ENCODE measurements at places on chromosomes 4 and X.

DNA sequence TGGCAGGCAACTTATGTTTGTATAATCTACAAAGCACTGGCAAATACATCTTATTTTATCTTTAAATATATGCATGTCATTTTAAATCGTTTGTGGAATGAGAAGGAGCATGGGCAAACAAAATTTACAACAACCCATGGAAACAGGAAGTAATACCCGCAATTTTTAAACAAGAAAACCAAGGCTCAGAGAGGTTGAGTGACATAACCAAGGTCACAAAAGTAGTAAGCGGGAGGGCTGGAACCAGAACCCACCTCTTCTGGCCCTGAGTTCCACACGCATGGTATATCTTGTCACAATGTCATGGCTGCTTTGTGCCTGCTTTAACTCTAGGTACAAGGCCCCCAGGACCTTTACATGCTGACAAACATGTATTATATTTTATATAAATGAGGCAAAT lies 52.9 kb downstream of the SLC7A11 start:
- no peak for DNase-seq

DNA sequence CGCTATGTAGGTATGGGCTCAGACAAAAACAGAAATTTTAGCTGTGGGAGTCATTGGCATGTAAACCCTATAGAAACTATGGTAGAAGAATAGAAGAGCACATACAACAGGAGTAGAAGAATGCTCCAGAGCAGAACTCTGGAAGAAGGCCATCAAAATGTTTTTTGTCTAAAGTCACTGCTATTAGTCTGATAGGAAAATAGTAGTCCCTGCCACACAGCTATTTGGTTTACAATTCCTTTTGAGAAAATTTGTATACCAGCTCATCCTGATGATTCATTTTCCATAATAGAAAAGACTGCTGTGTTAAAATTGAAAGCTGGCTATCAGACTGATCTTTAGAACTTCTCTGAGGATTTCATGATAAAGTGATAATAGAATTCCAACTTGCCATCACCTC lies 32.8 kb upstream of the ADAD1 start:
- no peak for DNase-seq

GRCh38 chr4:42906891-42907759 lies 14.6 kb downstream of the GRXCR1 start:
- DNase-seq: no peak

DNA sequence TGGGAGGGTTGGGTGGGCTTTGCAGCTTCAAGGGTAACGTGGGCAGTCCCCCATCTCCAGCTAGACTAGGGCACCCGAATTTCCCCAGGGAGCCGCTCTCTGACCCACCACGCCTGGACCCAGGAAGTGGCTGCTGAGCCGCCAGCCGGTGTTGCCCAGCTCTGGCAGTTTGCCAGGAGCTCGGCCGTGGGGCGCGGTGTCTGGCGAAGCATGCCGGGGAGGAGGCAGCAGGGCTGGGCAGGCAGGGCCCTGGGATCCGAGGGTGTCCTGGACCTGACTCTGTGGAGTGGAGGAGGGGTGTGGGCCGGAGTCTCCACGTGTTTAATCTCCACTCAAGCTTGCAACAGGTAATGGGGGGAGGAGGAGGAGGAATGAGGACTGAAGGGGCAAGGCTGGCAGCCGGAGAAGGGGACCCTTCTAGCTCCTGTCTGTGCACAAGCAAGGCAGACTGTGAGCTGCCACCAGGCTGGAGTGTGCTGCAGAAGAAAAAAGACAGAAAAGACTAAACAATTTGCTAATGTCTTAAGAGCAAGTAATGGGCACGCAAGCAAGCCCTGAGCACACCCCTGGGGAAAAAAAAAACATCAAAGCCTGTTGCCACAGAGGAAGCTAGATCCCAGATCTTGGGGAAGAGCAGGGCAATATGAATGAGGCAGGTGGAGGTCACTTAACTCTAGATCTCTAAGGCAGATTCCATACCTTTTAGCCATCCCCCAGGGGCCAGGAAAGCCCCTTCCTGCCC lies 2.4 kb downstream of the LONRF3 start:
- DNase-seq: peak; percentile 22

GRCh38 chr4:124783847-124784246 lies 71.3 kb upstream of the ANKRD50 start:
- no peak for DNase-seq

DNA sequence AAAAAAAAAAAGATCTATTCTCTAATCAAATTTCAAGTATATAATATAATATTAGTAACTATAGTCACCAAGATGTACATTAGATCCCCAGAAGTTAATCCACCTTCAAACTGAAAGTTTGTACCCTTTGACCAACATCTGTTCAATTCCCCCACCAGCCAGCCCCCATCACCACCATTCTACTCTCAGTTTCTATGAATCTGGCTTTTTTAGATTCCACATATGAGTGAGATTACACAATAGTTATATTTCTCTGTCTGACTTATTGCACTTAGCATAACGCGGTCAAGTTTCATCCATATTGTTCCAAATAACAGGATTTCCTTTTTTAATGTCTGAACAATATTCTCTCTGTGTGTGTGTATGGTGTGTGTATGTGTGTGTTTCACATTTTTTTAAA lies 33.7 kb upstream of the VMA21 start:
- no peak for DNase-seq

GRCh38 chrX:2608638-2609430 lies 82.3 kb upstream of the CD99 start:
- DNase-seq: no peak

GRCh38 chrX:110758781-110759422 lies 36.7 kb downstream of the CHRDL1 start:
- no peak for DNase-seq

DNA sequence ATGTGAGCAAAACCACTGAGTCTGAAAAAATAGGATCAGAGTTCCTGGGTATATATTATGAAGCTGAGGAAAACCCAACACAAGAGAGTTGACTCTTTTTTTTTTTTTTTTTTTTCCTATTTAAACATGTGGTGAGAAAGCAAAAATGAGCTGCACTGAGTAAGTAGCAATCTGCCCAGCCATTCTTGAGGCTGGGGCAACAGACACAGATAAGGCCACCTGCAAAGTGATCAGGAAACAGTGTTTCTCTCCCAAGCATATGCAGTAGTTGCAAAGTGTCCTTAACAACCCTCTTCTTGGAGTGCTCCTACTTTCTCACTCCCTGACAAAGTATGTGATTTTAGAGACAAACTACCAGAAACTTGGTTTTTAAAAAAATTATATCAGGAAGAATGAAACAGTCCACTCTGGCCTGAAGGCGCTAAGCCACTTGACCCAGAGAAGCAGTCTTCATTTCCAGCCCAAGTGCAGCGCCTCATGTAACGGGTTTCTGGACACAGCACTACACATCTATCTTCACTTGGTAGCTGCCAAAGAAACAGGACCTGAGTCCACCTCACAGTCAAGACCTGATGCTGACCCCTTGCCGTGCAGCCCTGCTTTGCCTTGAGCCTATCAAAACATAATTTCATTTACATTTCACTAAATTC lies 124.6 kb upstream of the MAP3K15 start:
- DNase-seq: no peak

DNA sequence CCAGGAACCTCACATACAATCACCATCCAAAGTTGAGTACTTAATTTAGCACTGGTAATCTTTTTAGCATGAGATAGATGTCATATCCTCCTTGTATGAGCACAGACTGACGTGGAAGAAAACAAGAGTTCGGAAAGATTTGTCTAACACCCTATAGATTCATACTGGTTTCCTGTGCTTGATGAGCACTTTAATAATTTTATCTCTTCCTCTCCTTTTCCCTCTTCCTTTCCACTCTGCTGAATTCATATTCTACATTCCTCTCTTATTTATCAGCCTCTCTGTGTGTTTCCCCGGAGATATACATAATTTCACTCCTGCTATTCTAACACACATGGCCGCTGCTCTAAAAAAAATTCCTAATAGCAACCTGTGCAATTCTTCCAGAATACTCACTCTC lies 273.9 kb downstream of the AFF2 start:
- DNase-seq: no peak

- DNase-seq: no peak
These were observed 39.4 kb upstream of the NDP start for GRCh38 chrX:44012484-44013096.

DNA sequence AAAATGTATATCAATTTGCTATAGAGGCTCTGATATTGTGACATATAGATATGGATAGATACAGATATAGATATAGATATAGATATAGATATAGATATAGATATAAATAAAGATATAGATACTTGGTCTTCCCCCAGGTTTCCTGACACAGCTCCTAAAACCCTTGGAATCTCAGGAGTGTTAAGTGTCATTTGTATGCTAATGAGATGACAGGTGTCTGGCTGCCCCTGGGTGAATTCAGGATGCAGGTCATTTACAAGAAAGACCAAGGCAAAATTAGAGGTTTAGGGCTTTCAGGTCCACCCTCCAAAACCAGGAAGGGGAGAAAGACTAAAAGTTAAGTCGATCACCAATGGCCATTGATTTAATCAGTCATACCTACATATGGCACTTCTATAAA lies 1034.8 kb downstream of the PDHA2 start:
- DNase-seq: no peak

DNA sequence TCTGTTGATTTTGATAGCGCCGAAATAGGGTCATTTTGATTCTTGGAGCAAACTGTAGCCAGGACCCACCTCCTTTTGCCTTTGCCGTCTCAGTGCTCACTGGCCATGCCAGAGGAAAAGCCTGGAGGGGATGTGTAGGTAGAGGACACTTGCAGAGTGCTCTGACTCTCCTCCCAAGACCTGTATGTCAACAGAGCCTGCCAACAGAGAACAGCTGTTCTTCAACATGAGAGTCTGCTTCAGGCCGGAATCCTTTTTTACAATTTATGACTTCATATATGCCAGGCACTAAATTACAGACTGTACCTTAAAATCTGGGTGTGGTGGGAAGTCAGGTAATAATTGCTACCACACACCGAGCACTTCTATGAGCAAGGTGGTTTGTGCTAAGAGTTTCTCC lies 94.2 kb downstream of the KDR start:
- no peak for DNase-seq

GRCh38 chr4:119506806-119507205 lies 121.8 kb downstream of the PDE5A start:
- no peak for DNase-seq

GRCh38 chrX:124208660-124209059 lies 123.8 kb upstream of the TEX13D start:
- no peak for DNase-seq

DNA sequence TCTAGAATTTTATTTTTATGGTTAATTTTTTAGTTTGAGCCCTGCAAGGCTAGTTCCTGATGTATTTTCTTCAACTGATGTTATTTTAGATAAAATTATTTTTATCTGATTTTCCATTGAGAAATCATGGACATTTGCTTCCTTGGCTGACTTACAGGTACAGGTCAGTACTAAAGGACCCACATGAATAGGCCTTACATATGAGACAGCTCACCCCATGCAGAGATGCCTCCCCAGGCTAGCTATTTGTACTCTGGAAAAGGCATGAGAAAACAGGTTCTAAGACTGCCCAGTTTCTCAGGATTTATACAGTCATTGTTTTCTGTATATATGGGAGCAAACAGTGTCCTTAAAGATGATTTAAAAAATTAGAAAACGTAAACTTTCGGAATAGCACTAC lies 255.5 kb downstream of the BMPR1B start:
- no peak for DNase-seq

- no peak for DNase-seq
These were observed 102.5 kb downstream of the PTTG2 start for GRCh38 chr4:38062776-38063097.

GRCh38 chrX:18173494-18174180 lies 47.0 kb downstream of the BEND2 start:
- no peak for DNase-seq

DNA sequence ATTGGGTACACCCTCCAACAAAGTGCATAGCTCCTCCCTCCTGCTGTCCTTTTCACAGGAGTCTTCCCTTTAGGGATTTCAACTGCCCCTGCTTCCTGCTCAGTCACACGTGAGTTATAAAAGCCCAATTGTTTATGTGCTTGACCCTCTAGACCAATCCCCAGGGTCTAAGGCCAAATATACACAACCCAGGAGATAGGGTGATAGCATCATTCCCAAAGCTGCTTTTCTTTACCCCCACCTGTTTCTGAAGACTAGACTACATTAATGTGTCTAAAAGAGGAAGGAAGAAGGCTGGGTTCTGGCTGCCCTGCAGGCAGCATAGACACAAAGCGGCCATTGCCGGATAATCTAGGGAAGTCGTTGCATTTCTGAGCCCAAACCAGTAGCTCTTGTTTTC lies 526.7 kb upstream of the FRG1 start:
- DNase-seq: no peak

DNA sequence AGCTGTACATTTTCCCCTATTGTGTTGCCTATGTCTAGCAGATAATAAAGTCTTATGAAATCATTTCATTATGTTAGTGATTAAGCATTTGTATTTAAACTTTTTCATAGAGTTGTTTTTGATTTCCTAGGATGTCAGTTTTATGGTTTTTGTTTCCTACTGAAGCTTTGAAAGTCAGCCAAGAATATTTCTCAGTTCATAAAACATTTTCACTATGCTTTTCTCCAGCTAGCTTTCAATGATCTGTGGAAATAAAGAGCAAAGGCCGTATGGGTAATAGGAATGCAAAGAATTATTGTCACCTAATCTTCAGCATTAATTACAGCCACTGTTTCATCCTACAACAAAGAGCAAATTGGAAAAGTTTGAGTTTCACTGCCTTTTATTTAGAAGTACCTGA lies 145.7 kb upstream of the NUDT6 start:
- no peak for DNase-seq

- DNase-seq: no peak
These were observed 715.8 kb downstream of the CCSER1 start for GRCh38 chr4:90842960-90843359.

DNA sequence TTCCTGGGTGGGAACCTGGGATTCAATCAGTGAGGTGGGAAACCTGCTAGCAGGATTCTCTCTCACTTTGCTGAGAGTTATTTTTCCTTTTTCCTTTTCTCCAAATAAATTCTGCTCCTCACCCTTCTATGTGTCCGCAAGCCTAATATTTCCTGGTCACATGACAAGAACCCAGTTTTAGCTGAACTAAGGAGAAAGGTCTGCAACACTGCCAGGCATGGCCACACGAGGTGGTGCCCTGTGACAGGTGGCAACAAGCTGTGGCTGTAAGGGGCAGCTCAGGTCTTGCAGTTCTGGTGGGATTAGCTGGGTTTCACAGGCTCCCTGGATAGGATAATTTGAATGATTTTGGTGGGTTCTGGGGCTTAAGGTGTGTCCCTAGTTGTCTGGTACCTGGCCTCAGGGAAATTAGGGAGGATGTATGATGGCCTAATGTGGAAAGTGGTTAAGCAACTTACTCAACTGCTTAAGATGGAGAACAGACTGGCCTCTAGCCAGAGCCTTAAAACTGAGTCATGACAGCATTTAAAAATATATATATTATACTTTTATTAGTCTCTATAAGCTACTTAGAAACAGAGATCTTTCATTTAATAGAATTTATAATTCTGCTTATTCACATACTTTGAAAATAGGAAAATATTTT lies 215.0 kb downstream of the IL15 start:
- DNase-seq: no peak
